Activated T-helper 2 cell treated with anti-CD3 and anti-CD28 coated beads, Interferon-gamma antibody, Interleukin-2, Interleukin-4, amounts not matched to agents 10 μg/mL and 5 μg/mL and 100 μg/mL, durations not matched to agents 14 hours and 24 hours and 36 hours (primary cell): ENCODE measurements at places on chromosomes 7 and 10. TPM values are rescaled to one million over a fixed set of nuclear protein-coding genes. Genes with fewer than 3 reads are reported as not detected.

LBX1 gene
- not detected in 2 replicates for total RNA-seq

NET1 gene
- 41.3 and 43.3 TPM in 2 replicates for total RNA-seq

GJD4 gene
- not detected in 2 replicates for total RNA-seq

TMEM140 gene
- total RNA-seq, result 3.0 and 4.8 TPM in 2 replicates

TMEM184A gene
- 0.23 TPM in 1 of 2 replicates, not detected in the other for total RNA-seq

OR2A25 gene
- not detected in 2 replicates for total RNA-seq

ZMYND11 gene
- total RNA-seq, result 28.3 and 30.6 TPM in 2 replicates

SH2B2 gene
- total RNA-seq, result 1.8 and 1.9 TPM in 2 replicates
